ENCODE measurements at places on chromosomes 13 and 19.

- DNase-seq, result no peak
These were observed 403.0 kb downstream of the LMO7 start for GRCh38 chr13:76038920-76039716.

GRCh38 chr13:29754473-29754806 is 96.0 kb downstream of the UBL3 start:
- DNase-seq, result peak; percentile 17

DNA sequence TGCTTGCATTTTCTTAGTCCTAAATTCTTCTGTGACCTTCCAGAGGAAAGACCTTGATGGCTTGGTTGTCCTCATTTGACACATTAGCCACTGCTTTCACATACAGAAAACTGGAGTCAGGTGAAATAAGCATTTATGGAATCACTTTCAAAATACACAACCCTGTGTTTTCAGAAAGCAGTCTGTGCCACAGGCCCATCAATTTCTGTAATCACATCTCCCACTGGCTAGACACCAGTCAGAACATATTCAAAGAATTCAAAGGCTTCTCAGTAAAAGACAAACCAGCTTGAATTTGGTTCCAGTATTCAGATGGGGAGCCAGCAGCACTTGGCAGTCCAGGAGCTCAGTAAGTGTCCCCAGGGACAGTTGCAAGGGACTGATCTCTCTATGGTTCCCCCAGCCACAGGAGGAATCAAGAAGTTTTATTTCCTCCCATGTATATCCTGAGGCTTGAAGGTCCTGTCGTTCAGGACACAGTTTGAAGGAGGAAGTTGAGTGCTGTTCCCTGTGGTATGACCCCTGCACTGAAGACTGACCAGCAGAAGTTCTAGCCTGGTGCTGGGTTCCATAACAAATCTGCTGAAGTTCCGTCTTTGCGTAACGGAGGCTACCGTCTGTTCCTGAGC is 214.3 kb downstream of the FOXO1 start:
- DNase-seq, result no peak

DNA sequence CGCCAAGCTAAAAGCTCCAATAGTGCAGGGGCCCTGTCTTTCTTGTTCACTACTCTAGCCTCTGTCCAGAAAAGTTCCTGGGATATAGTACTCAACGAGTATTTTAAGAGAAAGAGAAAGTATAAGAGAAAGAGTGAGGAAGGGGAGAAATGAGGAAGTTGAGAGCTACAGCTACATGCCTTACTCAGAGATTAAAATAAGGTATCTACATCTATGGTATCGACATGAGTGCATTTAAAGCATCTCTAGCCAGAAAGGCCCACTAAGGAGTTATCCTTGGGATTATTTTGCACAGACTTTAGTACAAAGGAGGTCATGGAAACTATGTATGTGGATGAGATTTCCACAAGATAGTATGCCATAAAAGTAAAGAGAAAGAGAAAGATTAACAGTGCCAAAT is 28.5 kb downstream of the MYCBP2 start:
- DNase-seq, result no peak

DNA sequence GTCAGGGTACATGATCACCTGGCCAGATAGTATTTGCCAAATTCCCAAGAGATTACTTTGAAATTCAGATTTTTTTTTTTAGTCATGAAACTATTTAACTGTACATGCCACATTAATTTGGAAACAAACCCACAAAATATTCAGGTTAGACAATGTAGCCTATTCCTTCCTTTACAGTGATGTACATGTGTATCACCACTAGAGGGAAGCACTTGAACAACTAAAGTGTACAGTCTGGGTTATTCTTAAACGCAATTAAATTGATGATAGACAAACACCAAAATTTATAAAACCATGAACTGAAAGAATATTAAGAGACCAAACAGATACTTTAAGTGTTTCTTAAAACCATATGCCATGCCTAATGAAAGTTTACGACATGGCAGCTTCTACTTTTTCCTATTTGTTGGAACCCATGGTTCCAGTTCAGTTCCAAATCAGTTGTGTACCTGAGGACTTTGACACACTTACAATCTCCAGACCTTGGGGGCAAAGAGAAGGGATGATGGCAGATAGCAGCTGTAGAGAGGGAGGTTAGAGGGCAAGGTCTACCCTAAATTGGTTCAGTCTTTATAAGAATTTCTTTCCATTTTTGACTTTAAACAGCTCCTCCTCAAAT is 52.8 kb downstream of the TNFSF13B start:
- no peak for DNase-seq

DNA sequence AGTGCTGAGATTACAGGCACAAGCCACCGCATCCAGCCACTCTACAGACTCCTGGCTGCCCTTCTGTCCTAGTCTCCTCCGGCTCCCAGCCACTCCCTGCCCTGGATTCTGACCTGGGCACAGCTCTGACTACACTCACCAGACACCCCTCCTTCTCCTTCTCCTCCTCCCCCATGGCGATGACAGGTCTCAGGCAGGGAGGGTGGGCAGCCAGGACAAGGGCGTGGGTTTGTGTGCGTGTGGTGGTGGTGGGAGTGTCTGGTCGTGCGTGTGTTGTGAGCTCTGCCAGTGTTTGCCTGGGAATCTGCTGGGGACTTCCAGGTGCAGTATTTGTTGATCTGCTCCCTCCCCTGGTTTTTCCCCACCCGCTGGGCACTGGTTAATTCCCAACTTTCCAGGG is 3.0 kb upstream of the NCCRP1 start:
- no peak for DNase-seq

DNA sequence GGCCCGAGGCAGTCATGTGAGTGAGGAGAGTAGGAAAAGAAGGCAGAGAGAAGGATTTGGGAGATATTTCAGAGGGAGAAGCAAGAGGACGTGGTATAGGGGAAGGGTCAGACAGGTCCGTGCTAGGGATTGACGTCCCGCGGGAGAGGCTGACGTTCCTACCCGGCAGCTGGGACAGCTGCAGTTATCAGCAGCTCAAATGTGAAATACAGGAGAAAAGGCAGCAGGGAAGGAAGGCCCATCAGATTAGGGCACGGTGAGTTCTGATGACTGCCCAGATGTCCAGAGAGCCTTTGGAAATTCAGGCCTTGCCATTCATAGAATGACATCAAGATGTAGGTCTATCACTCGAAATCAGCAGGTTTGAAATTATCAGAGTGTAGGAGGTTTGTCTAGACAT is 88.4 kb downstream of the IRS2 start:
- DNase-seq, result no peak

DNA sequence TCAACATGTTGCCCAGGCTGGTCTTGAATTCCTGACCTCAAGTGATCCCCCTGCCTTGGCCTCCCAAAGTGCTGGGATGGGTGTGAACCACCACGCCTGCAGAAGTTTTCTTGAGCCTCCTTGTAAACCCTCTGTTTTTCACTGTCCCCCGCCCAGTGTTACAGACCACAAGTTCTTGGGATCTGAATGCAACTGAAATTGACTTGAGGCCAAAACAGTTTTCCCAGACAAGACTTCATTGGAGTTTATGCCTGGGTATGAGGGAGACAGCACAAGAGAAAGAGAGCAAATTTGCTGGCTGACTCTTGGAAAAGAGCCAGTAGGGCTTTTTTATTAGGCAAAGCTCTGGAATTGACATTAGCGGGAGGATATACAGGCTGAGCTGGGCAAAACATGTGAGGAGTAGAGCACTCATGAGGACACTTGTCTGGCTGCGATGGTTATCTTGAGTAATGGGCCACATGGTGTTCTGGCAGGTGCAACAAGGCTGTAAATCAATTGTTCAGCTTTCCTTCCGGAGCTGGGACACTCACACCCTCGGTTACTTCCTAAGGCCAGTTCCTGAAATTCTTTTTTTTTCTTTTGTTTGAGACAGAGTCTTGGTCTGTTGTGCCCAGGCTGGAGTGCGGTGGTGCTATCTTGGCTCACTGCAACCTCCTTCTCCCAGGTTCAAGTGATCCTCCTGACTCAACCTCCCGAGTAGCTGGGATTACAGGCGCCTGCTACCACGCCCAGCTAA is 12.7 kb upstream of the HNRNPL start:
- DNase-seq, result no peak

- DNase-seq, result no peak
These were observed 2.5 kb downstream of the SSC5D start for GRCh38 chr19:55490478-55491432.

DNA sequence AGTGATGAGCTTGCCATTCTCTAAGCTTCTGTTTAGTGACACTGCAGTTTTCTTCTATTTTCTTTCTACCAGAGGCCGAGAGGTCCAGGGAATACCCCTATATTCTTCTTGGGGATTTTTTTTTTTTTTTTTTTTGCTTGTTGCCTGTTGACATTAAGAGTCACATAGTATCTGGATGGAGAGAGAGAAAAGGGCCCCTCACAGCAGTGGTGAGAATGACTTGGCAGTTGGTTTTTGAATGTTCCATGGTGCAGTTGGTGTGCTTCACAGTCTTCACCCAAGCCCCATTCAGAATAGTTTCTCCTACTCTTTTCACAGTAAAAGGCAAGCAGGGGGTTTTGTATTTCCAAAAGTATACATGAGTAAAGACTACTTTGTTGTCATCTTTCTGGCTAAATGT is 577.9 kb downstream of the LMO7 start:
- DNase-seq, result no peak

- DNase-seq, result no peak
These were observed 540.1 kb downstream of the GPC6 start for GRCh38 chr13:93766719-93767118.

DNA sequence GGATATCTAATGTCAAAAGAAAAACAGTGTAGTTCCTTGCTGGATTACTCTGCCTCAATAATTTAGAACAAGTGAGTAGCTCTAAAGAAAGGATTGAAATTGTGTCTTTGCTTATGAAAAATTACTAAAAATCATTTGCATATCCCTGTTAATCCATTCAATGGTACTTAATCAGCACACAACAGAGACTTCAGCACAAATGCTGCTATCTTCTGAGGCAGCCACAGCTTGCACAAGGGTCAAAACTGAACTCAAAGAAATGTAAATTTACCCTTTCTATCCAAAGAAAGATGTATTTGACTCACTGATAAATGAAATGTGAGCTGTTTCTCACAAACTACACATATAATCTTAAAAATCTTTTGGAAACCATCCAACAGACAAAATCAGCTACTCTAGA is 116.2 kb downstream of the LHFPL6 start:
- DNase-seq, result no peak

DNA sequence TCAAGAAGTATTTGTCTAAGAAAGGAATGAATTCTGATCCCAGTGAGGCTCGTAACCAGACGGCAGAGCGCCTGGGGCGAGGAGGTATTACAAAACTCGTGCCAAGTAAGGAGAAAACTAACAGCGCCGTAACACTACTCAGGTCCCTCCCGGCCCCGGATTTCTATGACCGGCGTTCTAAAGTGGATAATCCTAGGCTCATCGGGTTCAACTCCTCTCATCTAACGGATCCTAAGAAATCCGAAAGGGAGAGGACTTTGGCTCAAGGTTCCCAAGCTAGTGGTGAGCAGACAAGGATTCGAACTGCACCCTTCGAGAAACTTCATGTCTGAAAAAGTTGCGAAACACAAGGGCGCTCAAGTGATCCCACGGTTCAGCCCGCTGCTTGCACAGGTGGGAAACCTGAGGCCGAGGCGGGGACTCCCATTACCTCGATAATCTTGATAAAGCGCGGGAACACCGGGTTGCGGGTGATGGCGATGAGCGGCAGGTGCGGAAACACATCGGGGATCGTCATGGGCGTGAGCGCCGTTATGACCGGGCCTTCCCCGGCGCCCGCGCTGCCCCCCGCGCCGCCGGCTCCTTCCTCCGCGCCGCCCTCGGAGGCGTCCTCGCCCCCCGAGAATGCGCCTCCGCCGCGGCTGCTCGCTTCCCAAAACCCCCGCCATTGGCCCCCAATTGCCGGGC is 529 bp downstream of the LONP1 start:
- DNase-seq, result peak; percentile 37

Measured in T-helper 2 cell treated with Interferon-gamma antibody and Interleukin-4, amounts not matched to agents 5 μg/mL and 100 μg/mL, for 36 hours (primary cell).